ENCODE measurements at places on chromosomes 1 and 21. TPM values are rescaled to one million over a fixed set of nuclear protein-coding genes. Genes with fewer than 3 reads are reported as not detected.

Gene GOLPH3L
- total RNA-seq: 10.2 TPM

Gene C1QB
- total RNA-seq: 79.0 TPM

Gene LCE4A
- not detected for total RNA-seq

GRCh38 chr1:65946960-65947359, 154.3 kb downstream of the PDE4B start:
- DNase-seq: no peak

- no peak for DNase-seq
These were observed 126.2 kb downstream of the SIK1 start for GRCh38 chr21:43300496-43301408.

DNA sequence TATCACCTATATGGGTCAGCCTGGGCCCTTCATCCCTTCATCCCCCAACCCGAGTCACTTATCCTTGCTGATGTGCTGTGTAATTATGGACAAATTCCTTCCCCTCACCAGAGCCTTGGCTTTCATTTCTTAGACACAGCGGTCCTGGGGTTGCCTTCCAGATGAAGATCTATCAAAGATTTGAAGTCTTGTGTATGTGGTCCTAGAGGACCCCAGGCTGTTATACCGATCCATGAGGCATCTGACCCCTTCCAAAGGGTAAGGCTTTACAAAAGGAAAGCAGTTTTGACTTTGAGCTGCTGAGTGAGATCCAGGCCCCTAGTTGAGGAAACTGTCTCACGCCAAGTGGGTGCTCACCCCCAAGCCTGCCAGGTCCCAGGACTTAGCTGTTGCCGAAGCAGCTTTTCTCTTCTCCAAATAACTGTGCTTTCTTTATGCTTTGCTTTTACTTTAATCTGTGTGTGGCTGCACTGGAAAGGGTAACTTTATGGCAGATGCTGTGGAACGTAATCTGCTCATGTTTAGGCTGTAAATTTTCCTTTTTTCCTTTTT, 37.6 kb downstream of the MAN1C1 start:
- DNase-seq: no peak
